ENCODE measurements at places on chromosomes 1 and 21.

- no peak for DNase-seq
Observed at GRCh38 chr1:185365951-185366350, 48.9 kb upstream of the IVNS1ABP start.

DNA sequence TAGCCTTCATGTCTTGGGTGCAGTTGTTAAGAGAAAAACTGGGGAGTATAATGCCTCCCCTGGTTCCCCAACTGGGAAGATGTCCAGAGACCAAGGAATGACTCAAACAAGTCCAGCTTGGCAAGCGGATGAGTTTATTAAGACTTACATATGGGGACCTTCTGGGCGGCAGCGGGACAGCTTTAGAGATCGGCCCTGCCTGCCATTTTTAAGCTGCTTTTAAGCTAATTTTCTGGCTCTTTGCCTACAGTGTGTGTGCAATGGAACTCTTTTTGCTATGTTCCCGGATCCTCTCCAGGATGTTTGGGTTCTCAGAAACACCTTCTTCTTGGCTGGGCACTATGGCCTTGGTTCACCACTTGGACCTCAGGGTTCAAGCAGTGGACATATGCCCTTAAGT, 99.5 kb downstream of the RYR2 start:
- no peak for DNase-seq

- no peak for DNase-seq
Observed at GRCh38 chr1:53142226-53142853, at the start of gene SLC1A7. Gene SLC1A7 (minus strand): TSS chr1:53142638. CDS start chr1:53142449, 189 bp downstream.

DNA sequence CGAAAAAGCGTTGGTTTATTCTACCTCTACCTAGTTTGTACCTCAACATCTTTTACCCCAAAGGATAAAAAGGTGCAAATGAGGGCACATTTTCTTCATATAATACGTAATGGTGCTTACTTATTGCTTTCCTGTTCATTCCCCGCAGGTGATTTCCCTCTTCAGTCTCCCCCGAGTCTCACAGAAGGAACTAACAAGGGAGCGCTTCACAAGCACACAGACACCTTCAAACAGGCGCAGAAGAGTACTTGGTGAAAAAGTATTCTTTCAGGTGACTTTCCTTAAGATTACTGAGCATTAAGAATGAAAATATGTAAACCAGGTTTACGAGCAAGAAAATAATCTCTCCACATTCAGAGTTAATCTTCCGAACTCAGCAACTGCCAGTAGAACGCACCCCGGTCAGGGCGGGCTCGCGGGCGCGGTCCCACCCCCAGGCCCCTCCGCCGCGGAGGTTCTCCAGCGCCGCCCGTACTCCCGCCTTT, 511 bp upstream of the RABGAP1L start:
- no peak for DNase-seq

- no peak for DNase-seq
Observed at GRCh38 chr1:41653574-41653973, 169.1 kb upstream of the EDN2 start.

GRCh38 chr1:212860713-212861581, 2.9 kb downstream of the FLVCR1 start:
- DNase-seq = no peak
